ENCODE measurements at places on chromosomes 7 and 10. TPM values are rescaled to one million over a fixed set of nuclear protein-coding genes. Genes with fewer than 3 reads are reported as not detected.
A peak's percentile ranks its signal among the peaks of the same experiment; 100 is the strongest.

DNA sequence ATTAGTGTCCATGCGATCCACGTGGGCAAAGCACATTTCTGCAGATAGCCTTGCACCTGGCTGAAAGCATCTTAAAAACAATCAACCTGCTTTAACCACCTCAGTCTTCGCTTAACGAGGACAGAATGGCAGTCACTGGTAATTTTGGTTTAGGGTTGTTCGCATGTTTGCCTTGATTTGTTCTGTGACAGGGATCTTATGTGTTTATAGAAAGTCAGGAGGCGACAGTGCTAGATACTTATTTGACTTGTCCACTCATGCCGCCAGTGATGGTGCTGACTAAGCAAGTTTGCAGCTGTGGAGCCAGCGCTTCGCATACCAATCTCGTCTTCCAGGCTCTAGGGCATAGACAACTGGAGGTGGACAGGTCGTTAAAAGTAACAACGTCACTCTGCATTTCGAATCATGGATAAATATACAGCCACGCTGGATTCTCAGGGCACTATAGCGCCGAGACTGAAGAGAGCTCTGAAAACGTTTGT is 1.2 kb upstream of the TMEM243 start:
- peak; percentile 32 for DNase-seq
- H3K36me3 ChIP-seq = no peaks in the 10 kb centered on the region
- peak overlapping the region; percentile 74 for H3K27ac ChIP-seq
- H3K27me3 ChIP-seq = no peaks in the 10 kb centered on the region

- DNase-seq = no peak
- no peaks in the 10 kb centered on the region for H3K27me3 ChIP-seq
- no peaks in the 10 kb centered on the region for H3K4me1 ChIP-seq
- no peak overlapping the region for H3K27ac ChIP-seq
- no peak overlapping the region for H3K4me3 ChIP-seq
Measured at GRCh38 chr7:130134726-130135125, 64.4 kb downstream of the KLHDC10 start.

DNA sequence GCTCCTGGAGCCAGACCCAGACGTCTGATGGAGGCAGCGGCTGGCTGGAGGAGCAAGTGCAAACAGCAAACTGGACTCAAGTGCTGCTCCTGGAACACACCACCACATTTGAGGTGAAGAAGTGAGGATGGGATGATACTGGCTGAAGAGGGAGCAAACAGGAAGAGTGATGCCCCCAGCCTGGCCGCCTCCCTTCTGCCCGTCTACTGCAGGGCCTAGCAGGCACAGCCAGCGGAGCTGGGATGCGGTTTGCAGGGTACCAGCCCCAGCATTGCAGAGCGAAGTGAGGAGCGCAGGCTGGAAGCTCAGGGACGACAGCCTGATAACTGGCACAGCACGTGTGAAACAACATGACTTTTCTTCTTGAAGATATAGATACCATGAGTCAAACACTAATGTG is 111.8 kb upstream of the ZNF32 start:
- H3K27ac ChIP-seq = no peak overlapping the region
- H3K27me3 ChIP-seq = no peaks in the 10 kb centered on the region
- H3K4me1 ChIP-seq = no peaks in the 10 kb centered on the region
- DNase-seq = no peak
- no peaks in the 10 kb centered on the region for H3K36me3 ChIP-seq

GRCh38 chr7:64320547-64321513 is 7.1 kb downstream of the ZNF736 start:
- no peak overlapping the region for H3K27ac ChIP-seq
- H3K4me1 ChIP-seq = no peaks in the 10 kb centered on the region
- no peak overlapping the region for H3K4me3 ChIP-seq
- no peaks in the 10 kb centered on the region for H3K36me3 ChIP-seq
- H3K27me3 ChIP-seq = no peaks in the 10 kb centered on the region

- peaks cover 11% of the 10 kb centered on the region for H3K36me3 ChIP-seq
- no peaks in the 10 kb centered on the region for H3K27me3 ChIP-seq
- H3K4me1 ChIP-seq = no peaks in the 10 kb centered on the region
Measured at GRCh38 chr7:100675105-100675451, 1.5 kb downstream of the GNB2 start.

GRCh38 chr7:15558756-15559155 is 3.1 kb downstream of the AGMO start:
- H3K4me3 ChIP-seq = no peak overlapping the region

DNA sequence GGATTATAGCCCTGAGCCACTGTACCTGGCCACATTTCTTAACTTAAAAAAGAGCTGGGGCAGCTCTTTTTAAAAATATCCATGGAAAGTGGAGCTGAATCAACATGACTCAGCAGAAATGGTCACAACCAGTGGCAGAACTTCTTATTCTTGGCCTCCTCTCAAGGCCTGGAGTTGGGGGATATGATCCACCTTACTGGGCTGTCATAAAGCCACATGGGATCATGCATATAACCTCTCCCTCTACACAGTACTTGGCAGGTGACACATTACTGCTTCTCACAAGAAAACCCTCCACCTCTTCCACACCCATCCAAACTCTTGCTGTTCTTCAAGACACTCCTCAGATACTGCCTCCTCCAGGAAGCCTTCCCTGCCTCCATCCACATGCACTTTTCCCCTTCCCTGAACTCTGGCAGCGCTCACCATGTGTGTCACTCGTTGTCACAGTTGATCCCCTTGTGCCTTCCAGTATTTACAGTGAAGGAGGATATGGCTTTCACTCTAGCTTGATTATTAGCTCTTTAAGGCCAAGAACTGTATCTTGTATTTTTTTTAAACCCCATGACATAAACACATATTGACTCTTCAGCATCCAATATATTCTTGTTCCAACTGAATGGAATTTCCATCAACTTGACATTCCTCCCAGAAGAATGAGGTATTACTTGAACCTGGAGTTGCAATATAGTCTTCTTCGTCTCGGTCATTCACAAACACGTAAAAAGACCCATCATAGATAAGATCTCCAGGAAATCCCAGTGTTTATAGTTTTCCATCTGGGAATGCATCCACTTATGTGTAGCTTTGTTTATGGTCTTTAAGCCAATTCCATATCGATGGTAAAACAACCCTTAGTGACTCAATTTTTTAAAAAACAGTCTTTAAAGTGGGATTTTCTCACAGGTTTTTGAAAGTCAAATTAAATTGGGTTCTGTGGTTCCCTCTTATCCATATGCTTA is 85.5 kb downstream of the TBXAS1 start:
- H3K36me3 ChIP-seq = no peaks in the 10 kb centered on the region
- peaks cover 1% of the 10 kb centered on the region for H3K27me3 ChIP-seq
- H3K4me3 ChIP-seq = no peak overlapping the region
- no peak for DNase-seq
- no peaks in the 10 kb centered on the region for H3K4me1 ChIP-seq
- peak overlapping the region; percentile 53 for H3K27ac ChIP-seq

GRCh38 chr10:44574596-44575480 is 189.9 kb upstream of the CXCL12 start:
- no peaks in the 10 kb centered on the region for H3K4me1 ChIP-seq
- no peak overlapping the region for H3K4me3 ChIP-seq
- no peaks in the 10 kb centered on the region for H3K27me3 ChIP-seq
- no peak for DNase-seq

DNA sequence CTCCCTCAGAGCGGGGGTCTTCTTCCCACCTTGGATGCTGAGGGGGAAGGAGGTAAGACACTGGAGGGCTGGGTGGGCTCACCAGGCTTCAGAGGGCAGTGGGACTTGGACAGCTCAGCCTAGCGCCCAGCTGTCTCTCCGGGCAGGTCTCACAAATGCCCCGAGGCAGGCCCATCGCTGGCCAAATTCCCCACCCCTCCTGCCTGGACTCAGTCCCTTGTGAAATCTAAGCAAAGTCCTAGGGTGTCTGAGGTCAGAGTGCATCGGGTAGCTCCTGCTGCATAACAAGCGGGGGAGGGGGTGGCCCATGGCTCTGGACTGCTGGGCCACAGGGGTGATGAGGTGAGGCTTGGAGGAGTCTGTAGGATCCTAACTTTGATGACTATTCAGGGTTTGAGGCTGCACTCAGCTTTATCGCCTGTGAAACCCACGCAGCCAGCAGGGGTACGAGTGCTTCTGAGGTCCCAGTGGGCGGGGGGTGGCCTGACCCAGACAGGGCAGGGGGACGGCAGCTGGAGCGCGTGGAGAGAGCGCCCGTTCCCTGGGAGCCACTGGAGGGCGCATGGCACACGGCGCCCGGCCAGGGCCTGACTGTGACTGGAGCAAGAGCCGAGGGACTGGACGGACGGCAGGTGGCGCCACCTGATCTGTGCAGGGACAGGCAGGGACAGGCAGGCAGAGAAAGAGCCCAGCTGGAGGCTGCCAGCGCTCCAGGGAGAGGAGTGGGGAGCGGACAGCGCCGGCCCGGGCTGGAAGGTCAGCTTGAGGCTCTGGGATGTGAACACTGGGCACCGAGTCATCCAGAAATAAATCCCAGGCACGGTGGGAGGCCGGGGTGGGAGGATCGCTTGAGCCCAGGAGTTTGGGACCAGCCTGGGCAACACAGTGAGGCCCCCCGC is 10.0 kb downstream of the CYP2W1 start:
- H3K27me3 ChIP-seq = no peaks in the 10 kb centered on the region
- H3K4me1 ChIP-seq = peaks cover 13% of the 10 kb centered on the region
- H3K36me3 ChIP-seq = peaks cover 2% of the 10 kb centered on the region
- peak; percentile 98 for DNase-seq
- H3K4me3 ChIP-seq = no peak overlapping the region
- peak overlapping the region; percentile 58 for H3K27ac ChIP-seq

GRCh38 chr7:1073142-1073977 is 14.6 kb upstream of the GPER1 start:
- H3K27ac ChIP-seq = no peak overlapping the region
- H3K27me3 ChIP-seq = no peaks in the 10 kb centered on the region
- DNase-seq = no peak
- no peak overlapping the region for H3K4me3 ChIP-seq
- H3K4me1 ChIP-seq = peaks cover 8% of the 10 kb centered on the region

- peaks cover 16% of the 10 kb centered on the region for H3K4me1 ChIP-seq
- H3K4me3 ChIP-seq = peak overlapping the region; percentile 70
Measured at GRCh38 chr10:73096041-73096448, 621 bp downstream of the P4HA1 start.

GRCh38 chr7:9231630-9232121 is 798.3 kb downstream of the NXPH1 start:
- no peak overlapping the region for H3K27ac ChIP-seq
- H3K4me3 ChIP-seq = no peak overlapping the region
- H3K4me1 ChIP-seq = no peaks in the 10 kb centered on the region
- DNase-seq = no peak
- H3K36me3 ChIP-seq = no peaks in the 10 kb centered on the region

DNA sequence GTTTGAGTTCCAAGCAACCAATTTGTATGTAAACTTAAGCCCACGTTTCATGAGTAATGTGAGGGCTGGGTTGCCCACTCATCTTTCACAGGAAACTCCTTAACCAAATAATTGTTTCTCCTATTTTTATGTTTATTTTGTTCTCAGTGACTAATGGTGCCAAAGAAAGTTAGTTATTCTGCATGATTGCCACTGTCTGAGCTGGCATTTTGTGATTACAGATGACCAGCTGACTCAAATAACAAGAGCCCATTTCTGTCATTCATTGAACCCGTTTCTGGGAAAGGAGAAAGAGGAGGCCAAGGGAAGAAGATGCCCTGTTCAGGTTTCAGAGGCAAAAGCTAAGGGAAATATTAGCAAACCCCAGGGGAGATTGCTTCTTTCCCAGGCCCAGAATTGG is 186.9 kb upstream of the MYO3A start:
- no peaks in the 10 kb centered on the region for H3K4me1 ChIP-seq
- no peak overlapping the region for H3K27ac ChIP-seq
- no peak for DNase-seq
- no peak overlapping the region for H3K4me3 ChIP-seq
- no peaks in the 10 kb centered on the region for H3K27me3 ChIP-seq
- H3K36me3 ChIP-seq = no peaks in the 10 kb centered on the region

- H3K4me1 ChIP-seq = peaks cover 46% of the 10 kb centered on the region
- no peaks in the 10 kb centered on the region for H3K27me3 ChIP-seq
- H3K36me3 ChIP-seq = no peaks in the 10 kb centered on the region
- peak within 1 kb of the TSS; percentile 81 for H3K27ac ChIP-seq
Measured at GRCh38 chr10:11611248-11612020, at the start of gene USP6NL. USP6NL (minus strand) TSS chr10:11611650; CDS start chr10:11597634, 14,016 bp downstream.

DNA sequence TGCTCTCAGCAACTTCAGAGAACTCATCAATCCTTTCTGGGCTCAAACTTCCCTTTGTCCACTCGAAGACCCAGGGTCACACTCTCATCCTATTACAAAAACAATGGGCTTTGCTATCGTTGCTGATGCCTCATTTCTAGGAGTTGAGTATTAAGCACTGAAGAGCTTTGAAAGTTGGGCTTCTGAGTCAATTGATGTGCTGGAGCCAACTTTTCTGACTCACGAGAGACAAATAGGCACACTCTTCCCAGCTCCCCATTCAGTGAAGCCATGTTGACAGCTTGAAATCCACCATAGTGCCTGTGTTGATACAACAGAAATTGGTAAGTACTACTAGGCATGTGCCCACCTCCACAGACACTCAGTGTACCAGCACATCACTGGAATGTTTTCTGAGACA is 97.5 kb upstream of the PRSS58 start:
- no peaks in the 10 kb centered on the region for H3K27me3 ChIP-seq
- H3K4me3 ChIP-seq = no peak overlapping the region
- H3K4me1 ChIP-seq = 0 out of 2 replicates have a peak, but pooled peaks cover 3% of the 10 kb centered on the region

- DNase-seq = no peak
- no peaks in the 10 kb centered on the region for H3K27me3 ChIP-seq
- no peaks in the 10 kb centered on the region for H3K36me3 ChIP-seq
- H3K27ac ChIP-seq = no peak overlapping the region
- no peak overlapping the region for H3K4me3 ChIP-seq
- peaks cover 27% of the 10 kb centered on the region for H3K4me1 ChIP-seq
Measured at GRCh38 chr7:35722054-35722849, 27.3 kb upstream of the HERPUD2 start.

DNA sequence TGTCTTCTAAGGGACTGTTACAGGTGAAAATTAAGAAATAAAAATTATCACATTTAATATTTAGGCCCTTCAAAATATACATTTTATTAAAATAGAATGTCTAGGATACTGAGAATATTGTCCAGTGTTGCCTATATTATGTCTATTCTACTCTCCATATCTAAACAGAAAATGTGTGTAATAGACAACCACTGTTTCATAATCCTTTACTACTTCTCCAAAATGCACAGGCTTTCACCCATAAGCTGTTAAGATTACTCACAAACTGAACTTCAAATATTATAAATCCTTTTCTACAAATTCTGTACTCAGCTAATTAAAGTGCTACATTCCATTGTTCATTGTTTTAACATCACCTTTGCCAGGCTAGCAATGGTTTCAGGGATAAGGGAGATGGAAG is 56.7 kb upstream of the TFEC start:
- no peak overlapping the region for H3K4me3 ChIP-seq
- no peaks in the 10 kb centered on the region for H3K36me3 ChIP-seq
- H3K4me1 ChIP-seq = peaks cover 8% of the 10 kb centered on the region
- H3K27me3 ChIP-seq = no peaks in the 10 kb centered on the region
- no peak for DNase-seq
- H3K27ac ChIP-seq = no peak overlapping the region

LBX1 gene
- total RNA-seq = not detected

PLCE1 gene
- 10.7 TPM for total RNA-seq

AKR1C8 gene
- not detected for total RNA-seq

WNT2 gene
- total RNA-seq = not detected

MRC1 gene
- 0.05 TPM for total RNA-seq

EEPD1 gene
- total RNA-seq = 2.1 TPM

ZNF12 gene
- 26.1 TPM for total RNA-seq

PAX4 gene
- total RNA-seq = not detected

TMEM236 gene
- 0.64 TPM for total RNA-seq

ACSL5 gene
- total RNA-seq = 46.6 TPM

CHST3 gene
- 46.0 TPM for total RNA-seq

HELLS gene
- 197 TPM for total RNA-seq

GRIFIN gene
- total RNA-seq = not detected
